ENCODE measurements at places on chromosomes 3 and 15.
A peak's percentile ranks its signal among the peaks of the same experiment; 100 is the strongest.

DNA sequence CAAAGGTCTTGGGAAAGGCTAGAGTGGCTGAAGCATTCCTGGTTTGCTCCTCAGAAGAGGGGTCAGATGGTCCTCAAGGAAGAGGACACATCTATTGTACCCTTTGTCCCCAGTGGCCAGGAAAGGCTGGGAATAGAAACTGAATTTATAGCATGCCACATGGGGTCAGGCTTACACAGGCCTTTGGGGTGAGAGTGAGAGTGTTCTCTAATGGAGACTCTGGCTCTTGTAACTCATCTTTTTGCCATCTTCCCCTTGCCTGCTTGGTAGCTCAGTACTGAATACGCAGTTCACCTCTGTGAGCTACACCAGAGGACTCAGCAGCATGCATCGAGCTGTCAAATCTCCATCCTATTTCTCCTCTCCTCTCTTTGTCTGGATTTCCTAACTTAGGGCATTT lies 87.5 kb downstream of the ATP2B2 start:
- DNase-seq = no peak

DNA sequence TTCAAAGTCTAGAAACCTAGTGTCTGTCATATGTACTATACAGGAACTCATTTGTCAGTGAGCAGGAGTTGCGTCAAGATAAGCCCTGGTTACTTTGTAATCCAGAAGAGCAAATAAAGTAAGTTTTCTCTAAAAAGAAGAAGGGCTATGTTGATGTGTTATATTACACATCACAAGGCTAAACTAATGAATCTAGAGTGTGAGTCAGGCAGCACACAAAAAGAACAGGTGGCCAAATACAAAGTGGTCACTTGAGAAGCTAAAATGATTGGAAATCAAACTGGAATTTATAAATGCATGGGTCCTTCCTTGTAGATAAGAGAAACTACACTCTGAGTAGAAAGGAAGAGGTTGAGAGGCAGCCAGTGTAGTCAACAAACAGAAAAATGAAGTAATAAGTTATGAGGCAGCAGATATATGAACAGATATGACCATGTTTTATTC lies 771.6 kb downstream of the DIPK2A start:
- no peak for DNase-seq

- no peak for DNase-seq
These were observed 119.7 kb downstream of the SNRK start for GRCh38 chr3:43405888-43406642.

DNA sequence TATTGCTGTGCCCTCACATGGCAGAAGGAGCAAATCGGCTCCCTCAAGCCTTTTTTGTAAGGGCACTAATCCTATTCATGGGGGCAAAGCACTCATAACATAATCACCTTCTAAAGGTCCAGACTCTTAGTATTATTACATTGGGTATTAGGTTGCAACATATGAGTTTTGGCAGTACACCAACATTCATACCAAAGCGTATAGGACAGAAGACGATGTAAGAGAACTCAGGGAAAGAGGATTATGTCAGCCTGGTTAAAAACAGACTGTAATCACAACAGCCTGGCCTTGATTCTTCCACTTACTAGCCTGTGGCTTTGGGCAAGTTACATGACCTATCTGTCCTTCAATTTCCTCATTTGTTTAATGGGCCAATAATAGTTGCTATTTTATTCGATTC lies 828.5 kb upstream of the NECTIN3 start:
- DNase-seq = no peak

DNA sequence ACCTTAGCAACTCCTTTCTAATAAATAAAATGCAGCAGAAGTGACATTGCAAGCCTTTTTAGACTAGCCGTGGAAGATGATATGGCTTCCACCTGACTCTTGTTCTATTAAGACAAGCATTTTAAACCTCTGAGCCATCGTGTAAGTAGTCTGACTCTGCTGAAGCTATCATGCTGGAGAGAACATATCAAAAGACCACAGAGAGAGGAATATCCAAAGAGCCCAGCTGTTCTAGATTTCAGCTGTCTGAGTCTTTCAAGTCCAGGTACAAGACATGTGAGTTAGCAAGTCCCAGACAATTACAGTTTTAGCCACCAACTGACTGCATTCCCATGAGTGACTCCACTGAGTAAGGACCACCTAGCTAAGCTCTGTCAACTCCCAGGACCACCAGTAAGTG lies 517.0 kb upstream of the NAALADL2 start:
- DNase-seq = no peak

GRCh38 chr3:150764566-150764965 lies 1.6 kb upstream of the SIAH2 start:
- no peak for DNase-seq

- no peak for DNase-seq
These were observed 612 bp downstream of the UBA5 start for GRCh38 chr3:132660811-132661070.

GRCh38 chr3:194344012-194344411 lies 7.1 kb downstream of the CPN2 start:
- DNase-seq = peak; percentile 66

DNA sequence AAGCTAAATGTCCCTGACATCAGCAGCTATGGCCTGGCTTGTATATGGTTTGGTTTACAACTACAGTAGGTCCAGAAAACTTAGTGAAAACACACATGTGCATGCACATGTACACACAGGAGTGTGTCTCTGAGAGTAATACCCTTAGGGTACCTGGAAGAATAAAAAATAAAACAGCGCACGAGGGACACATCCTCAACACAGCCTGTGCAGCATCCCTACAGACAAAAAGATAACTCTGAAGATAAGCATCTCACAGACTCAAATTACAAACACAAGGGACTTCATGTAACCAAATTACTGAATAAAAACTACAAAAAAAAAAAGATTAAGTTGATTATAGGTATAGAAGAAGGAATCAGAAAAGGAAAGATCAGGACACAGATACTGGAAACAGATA lies 108.8 kb downstream of the CTNNB1 start:
- DNase-seq = no peak

- no peak for DNase-seq
These were observed 66.6 kb downstream of the SUCLG2 start for GRCh38 chr3:67587811-67588210.

- no peak for DNase-seq
These were observed 11.8 kb upstream of the SEC13 start for GRCh38 chr3:10332481-10333348.

DNA sequence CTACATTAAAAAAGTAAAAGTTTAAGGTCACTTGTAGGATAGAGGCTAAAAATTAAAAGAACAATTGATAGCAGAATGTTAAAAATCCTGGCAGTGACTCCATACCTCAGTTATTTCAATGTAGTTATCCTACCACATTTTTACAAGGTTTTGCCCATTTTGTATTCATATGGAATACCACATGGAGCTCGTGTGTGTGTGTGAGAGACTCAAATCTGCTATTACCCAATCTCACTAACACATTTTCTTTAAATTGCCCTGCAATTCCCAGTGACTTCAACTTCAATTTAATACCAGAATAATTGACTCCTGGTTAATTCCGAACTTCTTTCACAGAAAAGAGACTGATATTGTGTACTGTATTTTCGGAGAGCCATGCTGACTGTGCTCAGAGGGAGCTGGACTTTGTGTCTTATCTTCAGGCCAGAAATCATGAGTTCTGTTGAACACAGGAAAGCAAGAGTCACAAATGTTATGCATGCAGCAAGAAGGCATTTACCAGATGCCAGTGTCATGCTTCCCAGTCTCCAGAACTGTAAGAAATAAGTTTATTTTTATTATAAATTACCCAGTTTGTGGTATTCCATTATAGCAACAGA lies 529.0 kb upstream of the NECTIN3 start:
- no peak for DNase-seq

- DNase-seq = no peak
These were observed 129.4 kb upstream of the SNTN start for GRCh38 chr3:63523100-63523499.

DNA sequence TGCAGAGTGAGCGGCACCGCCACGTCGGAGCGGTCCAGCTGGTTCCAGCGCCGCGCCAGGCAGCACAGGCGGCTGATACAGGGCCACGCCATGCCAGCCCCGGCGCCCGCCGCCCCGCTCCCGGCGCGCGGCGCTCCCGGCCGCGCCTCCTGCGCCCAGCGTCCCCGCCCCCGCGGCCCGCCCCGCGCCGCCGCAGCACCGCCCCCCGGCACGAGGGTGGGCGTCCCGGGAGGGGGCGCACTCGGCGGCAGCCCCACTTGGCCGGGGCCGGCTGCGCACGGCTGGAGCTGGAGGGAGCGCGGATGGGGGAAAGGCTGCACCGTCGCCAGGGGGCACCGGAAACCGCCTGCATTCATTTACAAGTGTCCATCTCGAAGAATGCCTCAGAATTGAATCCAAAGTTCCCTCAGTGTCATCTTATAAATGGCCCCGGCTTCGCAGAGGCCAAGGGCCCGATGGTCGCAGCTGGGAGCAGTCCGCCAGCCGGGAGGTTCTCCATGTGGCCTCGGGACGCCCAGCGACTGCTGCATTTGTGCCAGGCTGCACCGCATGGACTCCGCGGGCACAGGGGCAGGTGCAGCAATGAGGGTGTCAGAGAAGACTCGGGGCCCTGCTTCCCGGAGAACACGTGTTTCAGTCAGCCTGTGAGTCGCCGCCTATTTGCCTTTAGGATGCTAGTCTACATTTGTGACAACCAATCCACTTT lies at the start of gene MAP6D1:
Gene MAP6D1 (minus strand): TSS at position 122 of the 706 bp plus-strand sequence. CDS start 30 bp downstream, at position 92.
- peak; percentile 60 for DNase-seq

DNA sequence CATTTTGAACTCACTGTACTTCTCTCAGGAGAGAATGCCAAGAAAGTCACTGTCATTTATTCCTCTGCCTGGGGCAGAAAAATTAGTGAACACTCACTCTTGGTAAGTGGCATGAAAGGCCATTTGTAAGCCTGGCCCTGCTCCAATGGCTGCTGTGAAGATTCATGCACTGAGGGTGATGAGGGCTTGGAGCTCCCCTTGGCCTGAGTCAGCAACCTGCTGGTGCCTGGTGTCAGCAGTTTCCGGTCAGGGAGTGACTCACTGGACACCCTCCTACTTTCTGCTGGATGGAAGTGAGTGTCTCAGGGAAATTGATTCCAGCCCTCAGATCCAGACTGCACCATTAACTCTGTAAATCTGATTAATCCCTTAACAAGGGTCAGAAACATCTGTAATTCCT lies 37.6 kb downstream of the TRA2B start:
- peak; percentile 63 for DNase-seq

- no peak for DNase-seq
These were observed 3.1 kb upstream of the PLA2G4F start for GRCh38 chr15:42159381-42160015.

DNA sequence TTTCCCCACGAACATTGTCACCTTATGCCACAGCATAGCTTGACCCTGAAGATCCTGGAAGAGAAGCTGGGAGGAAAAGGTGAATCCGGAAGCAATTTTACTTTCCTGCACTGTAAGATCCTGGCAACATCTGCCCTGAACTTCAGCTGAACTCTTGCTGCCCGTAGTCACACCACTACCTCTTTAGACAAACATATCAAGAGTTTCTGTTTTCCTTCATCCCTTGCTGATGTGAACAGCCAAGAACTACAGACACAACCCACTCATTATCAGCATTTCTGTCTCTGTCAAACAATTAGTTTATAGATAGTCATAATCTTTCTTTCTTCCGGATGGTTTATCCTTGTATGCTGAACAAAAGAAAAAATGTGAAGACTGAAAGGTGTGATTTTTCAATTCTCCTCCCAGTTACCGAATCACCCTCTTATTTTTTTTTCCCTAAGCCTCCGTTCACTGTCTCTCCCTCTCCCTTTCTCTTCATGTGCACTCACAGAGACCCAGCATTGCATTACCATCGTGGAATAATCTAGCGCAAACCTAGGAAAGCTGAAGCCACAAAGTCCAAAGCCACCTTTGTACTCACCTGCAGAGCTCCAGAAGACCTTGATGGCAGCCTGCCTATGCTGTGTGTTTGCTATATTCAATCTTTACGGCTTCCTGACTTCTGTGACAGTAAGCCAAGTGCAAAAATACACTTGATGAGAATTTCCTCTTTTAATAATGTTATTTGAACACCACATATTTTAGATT lies 229.2 kb downstream of the CDIN1 start:
- DNase-seq = no peak

- DNase-seq = no peak
These were observed 60.2 kb downstream of the IL16 start for GRCh38 chr15:81256916-81257315.

- no peak for DNase-seq
These were observed 208.1 kb downstream of the SV2B start for GRCh38 chr15:91308199-91308598.

DNA sequence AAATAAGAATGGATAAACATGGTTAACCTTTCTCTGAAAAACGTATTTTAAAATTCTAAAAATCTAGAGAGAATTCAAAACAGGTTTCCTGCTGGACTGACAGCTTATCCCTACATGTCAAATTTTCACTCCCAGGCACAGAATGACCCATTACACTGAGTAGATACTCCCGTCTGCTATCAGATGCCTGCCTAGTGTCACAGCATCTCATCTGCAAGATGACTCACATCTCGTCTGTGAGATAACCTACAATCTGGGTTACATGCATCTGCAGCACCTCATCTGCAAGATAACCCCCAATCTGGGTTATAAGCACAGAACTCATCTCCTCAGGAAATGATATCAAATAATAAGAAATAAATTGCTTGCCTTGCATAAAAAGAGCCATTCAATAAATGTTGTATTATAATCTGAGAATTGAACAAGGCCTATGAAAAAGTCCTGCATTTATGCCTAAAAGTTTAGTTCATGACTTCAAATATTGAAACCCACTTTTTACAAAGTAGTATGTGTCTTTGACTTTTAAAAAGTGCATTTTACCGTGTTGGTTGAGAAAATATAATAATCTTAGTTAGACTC lies 188.3 kb upstream of the THBS1 start:
- no peak for DNase-seq

DNA sequence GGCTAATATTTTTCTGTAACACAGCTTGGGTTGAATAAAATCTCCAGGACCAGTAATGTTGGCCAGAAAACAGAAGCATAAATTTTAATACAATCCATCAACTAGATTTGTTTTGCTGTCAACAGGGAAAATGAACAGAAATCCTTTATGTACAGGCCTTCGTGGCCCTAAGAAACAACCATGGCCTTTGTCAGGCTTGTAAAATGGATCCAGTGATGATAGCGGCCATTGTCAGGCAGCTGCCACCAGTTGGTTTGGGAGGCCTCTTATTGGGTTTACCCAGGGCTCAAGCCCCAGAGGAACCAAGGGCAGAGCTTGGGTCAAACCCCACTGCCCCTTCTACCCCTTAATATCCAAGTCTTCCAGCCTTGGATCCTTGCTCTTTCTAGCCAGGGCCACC lies 5.6 kb upstream of the FYCO1 start:
- no peak for DNase-seq

- no peak for DNase-seq
These were observed 21.1 kb upstream of the GP9 start for GRCh38 chr3:129039271-129040038.

GRCh38 chr15:82129761-82130160 lies 83.9 kb upstream of the MEX3B start:
- no peak for DNase-seq

- no peak for DNase-seq
These were observed 256.5 kb upstream of the NECTIN3 start for GRCh38 chr3:110815008-110815583.

- peak; percentile 92 for DNase-seq
These were observed 1.3 kb upstream of the KLHL40 start for GRCh38 chr3:42683875-42684598.

GRCh38 chr3:60330107-60330506 lies 921.1 kb downstream of the FHIT start:
- DNase-seq = no peak

GRCh38 chr15:77831986-77832385 lies 199.3 kb upstream of the LINGO1 start:
- no peak for DNase-seq

Measured in LoVo (cell line).